ENCODE measurements at places on chromosomes 4 and X.

- no peaks in the 10 kb centered on the region for H3K36me3 ChIP-seq
- no peak for DNase-seq
- no peak overlapping the region for H3K27ac ChIP-seq
- no peaks in the 10 kb centered on the region for H3K27me3 ChIP-seq
- H3K4me3 ChIP-seq, result no peak overlapping the region
- H3K4me1 ChIP-seq, result no peaks in the 10 kb centered on the region
These were observed 105.6 kb downstream of the ARHGEF9 start for GRCh38 chrX:63679432-63679831.

- no peaks in the 10 kb centered on the region for H3K36me3 ChIP-seq
- H3K27ac ChIP-seq, result no peak overlapping the region
These were observed 20.2 kb downstream of the PDK3 start for GRCh38 chrX:24485323-24485722.

- DNase-seq, result no peak
- H3K4me1 ChIP-seq, result no peaks in the 10 kb centered on the region
- H3K27ac ChIP-seq, result no peak overlapping the region
- no peaks in the 10 kb centered on the region for H3K36me3 ChIP-seq
These were observed 89.3 kb upstream of the HHIP start for GRCh38 chr4:144556636-144557035.

GRCh38 chr4:60201052-60201673, 999.0 kb upstream of the ADGRL3 start:
- no peak overlapping the region for H3K4me3 ChIP-seq
- H3K36me3 ChIP-seq, result no peaks in the 10 kb centered on the region
- H3K27me3 ChIP-seq, result no peaks in the 10 kb centered on the region
- H3K4me1 ChIP-seq, result no peaks in the 10 kb centered on the region
- no peak overlapping the region for H3K27ac ChIP-seq

DNA sequence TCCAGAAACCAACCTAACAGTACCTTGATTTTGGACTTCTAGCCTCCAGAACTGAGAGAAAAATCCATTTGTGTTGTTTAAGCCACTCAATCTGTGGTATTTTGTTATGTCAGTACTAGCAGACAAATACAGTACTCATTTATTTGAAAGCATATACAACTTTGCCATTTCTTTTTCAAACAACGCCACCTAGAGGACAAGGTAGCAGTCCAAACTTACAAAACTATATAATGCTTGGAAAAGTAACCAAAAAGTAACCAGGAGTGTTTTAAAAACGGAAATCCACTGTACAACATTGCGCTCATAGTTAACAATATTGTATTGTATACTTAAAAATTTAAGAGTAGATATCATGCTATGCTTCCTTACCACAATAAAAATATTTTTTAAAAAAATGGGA, 37.0 kb upstream of the FGF13 start:
- H3K27ac ChIP-seq, result no peak overlapping the region

DNA sequence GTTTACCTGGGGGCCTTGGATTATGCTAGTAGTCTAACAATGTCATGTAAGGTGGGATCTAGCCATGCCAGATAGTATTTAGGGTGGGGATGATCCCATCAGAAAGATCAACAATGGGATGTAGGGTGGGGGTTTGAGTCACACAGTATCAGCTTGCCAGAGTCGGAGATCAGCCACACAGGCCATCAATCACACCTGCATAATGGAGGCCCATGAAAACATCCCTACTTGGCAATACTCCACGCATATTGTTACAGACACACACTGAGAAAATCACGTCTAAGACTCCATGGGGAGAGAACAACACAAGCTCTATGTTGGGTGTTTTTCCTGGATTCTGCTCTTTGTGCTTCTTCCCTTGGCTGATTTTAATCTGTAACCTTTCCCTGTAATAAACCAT, 49.5 kb upstream of the SLC25A4 start:
- no peaks in the 10 kb centered on the region for H3K4me1 ChIP-seq
- no peaks in the 10 kb centered on the region for H3K27me3 ChIP-seq
- H3K36me3 ChIP-seq, result no peaks in the 10 kb centered on the region
- no peak overlapping the region for H3K27ac ChIP-seq
- H3K4me3 ChIP-seq, result no peak overlapping the region
- no peak for DNase-seq

DNA sequence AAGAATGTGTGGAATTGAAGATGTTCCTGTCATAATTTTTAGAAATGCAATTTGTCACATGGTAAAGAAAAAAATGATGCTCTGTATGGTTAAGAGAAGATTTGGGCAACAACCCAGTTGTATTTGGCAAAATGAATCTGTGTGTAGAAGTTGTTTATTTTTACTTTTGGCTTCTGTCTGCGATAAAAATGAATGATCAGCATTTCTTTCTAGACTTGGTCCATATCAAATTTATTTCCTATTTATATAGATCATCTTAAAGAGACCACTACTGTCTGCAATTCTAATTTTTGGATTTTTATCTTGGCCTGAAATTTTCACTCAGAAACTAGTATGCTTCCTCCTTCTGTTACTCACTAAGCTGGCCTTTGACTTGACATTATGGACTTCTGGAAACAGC, 396.9 kb downstream of the FAM47A start:
- H3K27me3 ChIP-seq, result no peaks in the 10 kb centered on the region
- H3K27ac ChIP-seq, result no peak overlapping the region
- H3K4me3 ChIP-seq, result no peak overlapping the region
- no peak for DNase-seq
- no peaks in the 10 kb centered on the region for H3K4me1 ChIP-seq

DNA sequence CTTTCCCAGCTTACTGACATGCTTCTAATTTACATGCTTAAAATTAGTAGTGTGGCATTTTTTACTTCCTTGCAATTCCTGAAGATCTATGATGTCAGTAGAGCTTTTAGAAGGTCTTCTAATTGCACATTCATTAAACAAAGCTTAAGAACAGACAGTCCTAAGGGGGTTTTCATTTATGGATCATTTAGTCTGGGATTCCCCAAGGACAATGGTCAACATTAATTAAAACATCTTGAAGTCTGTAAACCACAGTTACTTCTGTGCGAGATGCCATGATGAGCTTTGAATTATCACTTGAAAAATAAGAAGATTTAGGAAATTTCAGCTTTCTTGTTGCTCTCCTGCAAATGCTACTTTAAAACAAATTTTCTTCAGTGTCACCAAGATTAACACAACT, 20.2 kb downstream of the ANXA3 start:
- H3K4me1 ChIP-seq, result no peaks in the 10 kb centered on the region
- H3K27me3 ChIP-seq, result no peaks in the 10 kb centered on the region
- DNase-seq, result no peak
- no peak overlapping the region for H3K27ac ChIP-seq

GRCh38 chr4:163542275-163542674, 47.8 kb downstream of the TMA16 start:
- no peak for DNase-seq
- H3K4me3 ChIP-seq, result no peak overlapping the region
- H3K27ac ChIP-seq, result peak overlapping the region; percentile 37
- H3K4me1 ChIP-seq, result no peaks in the 10 kb centered on the region
- peaks cover 99% of the 10 kb centered on the region for H3K36me3 ChIP-seq
- no peaks in the 10 kb centered on the region for H3K27me3 ChIP-seq

DNA sequence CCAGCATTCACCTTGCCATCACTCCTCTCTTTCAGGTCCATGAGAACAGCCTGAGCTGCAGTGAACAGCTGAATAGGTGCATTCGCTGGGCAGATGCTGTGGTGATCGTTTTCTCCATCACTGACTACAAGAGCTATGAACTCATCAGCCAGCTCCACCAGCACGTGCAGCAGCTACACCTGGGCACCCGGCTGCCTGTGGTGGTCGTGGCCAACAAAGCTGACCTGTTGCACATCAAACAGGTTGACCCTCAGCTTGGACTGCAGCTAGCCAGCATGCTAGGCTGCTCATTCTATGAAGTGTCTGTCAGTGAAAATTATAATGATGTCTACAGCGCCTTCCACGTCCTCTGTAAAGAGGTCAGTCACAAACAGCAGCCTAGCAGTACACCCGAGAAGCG, 3.2 kb downstream of the RASL11B start:
- no peaks in the 10 kb centered on the region for H3K36me3 ChIP-seq
- H3K4me1 ChIP-seq, result peaks cover 14% of the 10 kb centered on the region
- no peak for DNase-seq
- H3K27me3 ChIP-seq, result peaks cover 25% of the 10 kb centered on the region

GRCh38 chr4:165541851-165542459, 163.1 kb downstream of the CPE start:
- H3K36me3 ChIP-seq, result no peaks in the 10 kb centered on the region
- no peak overlapping the region for H3K4me3 ChIP-seq
- H3K4me1 ChIP-seq, result no peaks in the 10 kb centered on the region

GRCh38 chr4:152590179-152591031, 54.5 kb upstream of the FBXW7 start:
- H3K4me3 ChIP-seq, result no peak overlapping the region
- DNase-seq, result no peak
- no peak overlapping the region for H3K27ac ChIP-seq
- no peaks in the 10 kb centered on the region for H3K36me3 ChIP-seq
- no peaks in the 10 kb centered on the region for H3K27me3 ChIP-seq
- H3K4me1 ChIP-seq, result peaks cover 13% of the 10 kb centered on the region

- H3K36me3 ChIP-seq, result no peaks in the 10 kb centered on the region
- no peaks in the 10 kb centered on the region for H3K27me3 ChIP-seq
- no peak overlapping the region for H3K4me3 ChIP-seq
- DNase-seq, result no peak
These were observed 302.4 kb downstream of the TEX13A start for GRCh38 chrX:104918122-104918521.

- H3K36me3 ChIP-seq, result no peaks in the 10 kb centered on the region
- no peaks in the 10 kb centered on the region for H3K27me3 ChIP-seq
- no peaks in the 10 kb centered on the region for H3K4me1 ChIP-seq
- H3K4me3 ChIP-seq, result no peak overlapping the region
These were observed 15.6 kb downstream of the RASL11B start for GRCh38 chr4:52877694-52878093.

DNA sequence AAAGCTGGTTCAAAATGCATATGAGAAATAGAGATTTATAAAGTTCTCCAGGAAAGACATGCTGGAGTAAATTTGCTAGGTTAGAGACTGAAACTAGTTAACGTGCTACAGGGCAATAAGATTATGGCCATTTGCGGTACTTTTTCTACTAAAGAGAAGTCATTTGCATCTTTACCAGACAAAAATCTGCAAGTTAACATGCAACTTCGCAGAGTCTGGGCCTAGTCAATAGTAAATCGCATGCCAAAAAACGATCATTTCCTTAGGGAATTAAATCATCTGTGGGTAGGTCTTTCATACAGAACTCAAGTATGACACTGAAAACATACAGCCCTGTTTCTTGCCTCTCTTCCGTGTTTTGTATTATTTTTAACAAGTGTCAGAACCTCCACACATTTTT, 32.8 kb upstream of the REST start:
- no peaks in the 10 kb centered on the region for H3K27me3 ChIP-seq
- peaks cover 12% of the 10 kb centered on the region for H3K4me1 ChIP-seq
- DNase-seq, result no peak
- H3K27ac ChIP-seq, result no peak overlapping the region
- no peaks in the 10 kb centered on the region for H3K36me3 ChIP-seq
- no peak overlapping the region for H3K4me3 ChIP-seq

DNA sequence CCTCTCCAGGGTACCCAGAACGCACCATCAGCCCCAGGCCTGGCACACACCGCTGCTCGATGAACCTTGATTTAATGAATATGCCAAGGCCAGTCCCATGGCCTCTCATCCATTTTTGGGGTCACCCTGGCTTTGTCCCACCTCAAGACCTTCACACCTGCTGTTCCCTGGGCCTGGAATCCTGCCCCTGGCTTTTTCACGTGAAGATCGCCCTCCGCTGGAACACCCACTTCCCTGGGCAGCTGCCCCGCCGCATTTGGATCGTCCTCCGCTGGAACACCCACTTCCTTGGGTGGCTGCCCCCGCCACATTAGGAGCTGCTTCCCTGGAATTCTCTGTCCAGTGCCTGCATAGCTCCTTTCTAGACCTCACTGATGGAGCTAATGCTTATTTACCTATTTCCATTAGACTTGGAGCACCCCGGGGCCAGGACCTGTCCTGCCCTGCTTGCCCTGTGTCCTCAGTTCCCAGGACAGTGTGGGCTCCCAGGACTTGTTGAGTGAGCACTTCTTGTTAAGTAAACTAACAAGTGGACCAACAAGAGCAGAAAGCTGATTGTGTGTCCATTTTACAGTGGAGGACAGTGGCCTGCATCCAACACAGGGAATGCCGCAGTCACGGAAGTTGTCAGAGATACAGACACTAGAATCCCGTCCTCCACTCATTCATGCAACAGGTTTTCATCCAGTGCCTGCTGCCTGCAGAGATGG, 12.5 kb downstream of the BLOC1S4 start:
- H3K4me3 ChIP-seq, result no peak overlapping the region
- H3K27me3 ChIP-seq, result no peaks in the 10 kb centered on the region
- no peak overlapping the region for H3K27ac ChIP-seq
- H3K36me3 ChIP-seq, result no peaks in the 10 kb centered on the region
- no peak for DNase-seq

GRCh38 chr4:125689805-125690204, 375.1 kb downstream of the FAT4 start:
- no peaks in the 10 kb centered on the region for H3K4me1 ChIP-seq
- H3K4me3 ChIP-seq, result no peak overlapping the region
- H3K36me3 ChIP-seq, result no peaks in the 10 kb centered on the region
- no peak overlapping the region for H3K27ac ChIP-seq
- no peak for DNase-seq

DNA sequence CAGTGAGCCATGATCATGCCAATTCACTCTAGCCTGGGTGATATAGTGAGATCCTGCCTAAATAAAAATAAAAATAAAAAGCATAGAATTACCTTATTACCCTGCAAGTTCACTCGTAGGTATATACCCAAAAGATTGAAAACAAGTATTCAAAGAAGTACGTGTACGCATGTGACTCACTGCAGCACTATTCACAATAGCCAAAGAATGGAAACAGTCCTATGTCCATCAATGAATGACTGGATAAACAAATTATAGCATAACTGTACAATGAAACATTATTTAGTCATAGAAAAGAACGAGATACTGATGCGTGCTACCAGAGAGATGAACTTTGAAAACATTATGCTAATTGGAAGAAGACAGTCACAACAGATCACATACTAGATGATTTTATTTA, 204.6 kb upstream of the DIAPH2 start:
- DNase-seq, result no peak
- no peaks in the 10 kb centered on the region for H3K27me3 ChIP-seq
- no peak overlapping the region for H3K27ac ChIP-seq
- no peaks in the 10 kb centered on the region for H3K36me3 ChIP-seq

- H3K4me1 ChIP-seq, result peaks cover 7% of the 10 kb centered on the region
- H3K36me3 ChIP-seq, result no peaks in the 10 kb centered on the region
- H3K27me3 ChIP-seq, result no peaks in the 10 kb centered on the region
- no peak overlapping the region for H3K4me3 ChIP-seq
These were observed 5.5 kb upstream of the SMIM20 start for GRCh38 chr4:25908491-25908901.

DNA sequence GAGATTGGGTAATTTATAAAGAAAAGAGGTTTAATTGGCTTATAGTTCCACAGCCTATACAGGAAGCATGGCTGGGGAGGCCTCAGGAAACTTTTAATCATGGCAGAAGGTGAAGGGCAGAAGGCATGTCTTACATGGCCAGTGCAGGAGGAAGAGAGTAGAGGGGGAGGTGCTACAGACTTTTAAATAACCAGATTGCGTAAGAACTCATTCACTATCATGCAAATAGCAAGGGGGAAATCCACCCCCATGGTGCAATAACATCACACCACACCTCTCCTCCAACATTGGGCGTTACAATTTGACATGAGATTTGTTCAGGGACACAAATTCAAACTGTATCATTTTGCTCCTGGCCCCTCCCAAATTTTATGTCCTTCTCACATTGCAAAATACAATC, 353.8 kb upstream of the PABPC5 start:
- no peak overlapping the region for H3K27ac ChIP-seq
- no peaks in the 10 kb centered on the region for H3K27me3 ChIP-seq
- H3K4me1 ChIP-seq, result no peaks in the 10 kb centered on the region
- no peak for DNase-seq

All from CD14-positive monocyte (primary cell).